AG04450 (cell line): ENCODE measurements at places on chromosomes 3 and 15.

DNA sequence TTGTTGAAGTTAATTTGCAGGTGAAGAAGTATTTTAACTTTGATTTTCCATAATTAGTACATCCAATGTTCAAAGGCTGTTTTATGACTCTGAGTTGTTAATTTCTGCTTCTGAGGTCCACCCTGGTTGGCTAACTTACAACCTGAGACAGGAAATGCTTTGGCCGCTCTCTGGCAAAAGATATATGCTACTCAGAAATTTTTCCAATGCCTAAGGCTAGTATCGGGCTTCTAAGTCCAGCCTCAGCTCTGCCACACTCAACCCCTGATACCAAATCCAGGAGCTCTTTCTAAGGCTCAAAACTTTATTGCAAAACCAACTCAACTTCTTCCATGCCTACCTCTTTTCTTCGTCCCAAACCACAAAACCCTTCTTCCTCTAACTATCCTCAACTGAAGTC, 192.9 kb downstream of the NEK10 start:
- no peak for DNase-seq

DNA sequence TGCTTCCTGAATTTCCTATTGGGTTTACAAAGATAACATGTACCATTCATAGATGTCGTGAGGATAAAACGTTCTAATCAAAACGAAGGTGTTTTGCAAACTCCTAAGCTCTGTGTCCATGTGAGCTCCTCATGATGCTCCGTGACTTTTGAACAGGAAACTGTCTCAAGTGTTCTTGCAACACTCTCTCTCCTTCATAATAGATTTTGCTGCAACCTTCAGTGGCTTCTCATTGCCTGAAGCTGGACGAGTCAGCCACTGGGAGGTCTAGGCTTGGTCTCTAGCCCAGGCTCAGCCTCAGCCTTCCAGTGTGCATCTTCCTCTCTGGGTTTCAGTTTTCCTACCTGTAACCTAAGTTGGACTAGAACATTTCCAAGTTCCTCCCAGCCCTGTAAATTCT, 18.7 kb upstream of the BCL2A1 start:
- DNase-seq = no peak

DNA sequence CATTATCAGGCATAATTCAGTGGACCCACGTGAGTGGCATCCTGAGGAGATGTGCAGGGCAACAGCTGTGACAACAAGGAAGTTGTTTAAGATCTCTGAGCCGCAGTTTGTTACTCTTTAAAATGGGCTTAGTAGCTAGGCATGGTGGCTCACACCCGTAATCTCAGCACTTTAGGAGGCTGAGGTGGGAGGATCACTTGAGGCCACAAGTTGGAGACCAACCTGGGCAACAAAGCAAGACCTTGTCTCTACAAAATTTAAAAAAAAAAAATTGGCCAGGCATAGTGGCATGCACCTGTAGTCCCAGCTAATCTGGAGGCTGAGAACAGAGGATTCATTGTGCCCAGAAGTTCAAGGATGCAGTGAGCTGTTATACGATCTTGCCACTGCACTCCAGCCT, 12.2 kb downstream of the SUCLG2 start:
- no peak for DNase-seq

DNA sequence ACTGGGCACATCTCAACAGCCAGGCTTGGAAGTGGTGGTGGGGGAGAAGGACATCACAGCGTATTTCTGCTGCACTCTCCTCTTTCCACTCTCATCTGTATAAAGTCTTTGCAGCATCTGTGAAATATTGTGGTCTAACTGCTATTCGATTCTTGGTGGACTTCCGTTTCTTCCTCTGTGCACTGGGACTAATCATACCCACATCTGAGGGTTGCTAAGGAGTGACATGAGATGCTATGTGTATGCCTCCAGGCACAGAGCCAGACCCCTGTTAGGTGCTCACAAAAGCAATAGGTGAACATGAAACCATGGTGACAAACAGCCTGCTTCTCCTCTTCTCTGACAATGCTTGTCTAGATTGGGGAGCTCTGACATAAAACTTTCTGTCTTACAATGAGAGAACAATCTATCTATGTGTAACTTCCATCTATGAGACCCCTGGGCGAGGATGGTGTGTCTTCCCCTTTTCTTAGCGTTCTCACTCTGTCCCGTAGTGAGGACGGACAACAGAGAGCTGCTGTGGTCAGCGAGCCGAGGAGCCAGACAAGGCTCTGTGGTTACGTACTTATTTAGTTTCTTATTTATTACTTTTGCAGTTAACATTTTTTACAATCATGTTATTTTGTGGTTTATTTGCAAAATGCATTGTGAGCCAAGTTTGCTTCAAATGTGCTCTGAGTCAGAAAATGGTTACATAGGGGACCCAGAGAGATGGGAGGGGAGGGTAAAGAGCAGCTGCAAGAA, 196.7 kb upstream of the TPRG1 start:
- DNase-seq = no peak

DNA sequence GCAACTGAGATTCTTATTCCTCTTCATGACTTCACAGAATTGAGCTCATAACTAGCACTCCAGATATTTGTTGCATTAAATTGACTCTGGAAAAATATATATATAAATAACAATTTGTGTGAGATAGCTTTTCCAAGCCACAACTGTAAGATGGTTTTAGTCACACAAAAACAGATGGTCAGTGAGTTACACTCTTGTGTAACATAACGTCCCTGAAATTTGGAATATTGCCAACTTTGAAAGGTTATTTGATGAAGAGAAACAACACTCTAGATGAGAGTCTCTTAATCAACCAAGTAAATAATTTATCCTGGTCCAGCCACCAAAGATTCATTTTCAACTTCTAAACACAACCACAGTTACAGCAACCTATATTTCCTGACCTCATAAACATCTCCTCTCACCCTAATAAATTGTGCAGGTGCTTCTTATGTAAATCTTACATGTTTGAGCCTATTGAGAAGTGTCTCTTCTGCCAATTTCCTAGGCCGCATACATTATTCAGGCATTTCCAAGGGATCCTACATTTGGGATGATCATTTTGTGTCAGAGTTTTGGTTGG, 84.9 kb upstream of the ACP3 start:
- no peak for DNase-seq
